AG10803 (cell line): ENCODE measurements at places on chromosomes 5 and 9.

DNA sequence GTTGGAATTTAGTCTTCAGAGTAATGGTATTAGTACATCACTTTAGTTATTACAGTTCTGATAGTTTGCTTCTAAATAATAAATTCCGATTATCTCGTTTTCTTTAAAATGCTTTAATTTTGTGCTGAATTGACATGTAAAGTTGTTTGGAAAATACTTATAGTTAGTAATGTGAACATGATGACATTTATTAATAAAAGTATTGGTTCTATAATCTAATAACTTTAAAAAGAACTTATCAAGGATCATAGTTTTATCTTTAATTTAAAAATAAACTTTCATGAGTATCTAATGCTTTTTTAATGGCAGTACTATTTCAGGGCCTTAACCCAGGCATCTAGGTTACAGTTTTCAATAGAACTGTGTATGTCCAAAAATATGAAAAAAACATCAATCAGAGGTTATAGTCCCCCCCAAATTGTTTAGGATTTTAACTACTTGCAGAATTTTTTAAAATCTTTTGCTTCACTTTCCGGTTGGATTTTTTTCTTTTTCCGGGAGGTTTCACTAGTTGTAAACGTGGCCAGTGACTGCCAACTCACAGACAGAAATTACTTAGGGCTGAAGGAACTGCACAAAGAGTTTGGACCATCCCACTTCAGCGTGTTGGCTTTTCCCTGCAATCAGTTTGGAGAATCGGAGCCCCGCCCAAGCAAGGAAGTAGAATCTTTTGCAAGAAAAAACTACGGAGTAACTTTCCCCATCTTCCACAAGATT, 680 bp downstream of the GPX8 start:
- DNase-seq, result peak; percentile 96

DNA sequence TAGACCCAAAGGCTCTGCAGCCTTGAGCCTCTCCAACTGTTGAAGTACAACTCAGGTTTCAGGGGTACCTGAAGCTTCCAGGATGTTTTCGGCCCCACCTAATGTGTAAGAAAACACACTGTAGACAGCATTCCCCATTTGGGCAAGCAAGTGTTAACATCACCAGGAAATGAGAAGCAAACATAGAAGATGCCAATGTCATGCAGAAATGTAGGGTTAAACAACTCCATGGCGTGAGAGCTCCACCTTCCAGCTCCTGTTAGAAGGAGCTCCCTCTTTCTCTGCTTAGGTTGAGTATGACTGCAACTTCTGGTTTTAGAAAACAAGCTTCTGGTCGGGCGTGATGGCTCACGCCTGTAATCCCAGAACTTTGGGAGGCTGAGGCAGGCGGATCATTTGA, 31.0 kb upstream of the DENND1A start:
- DNase-seq, result no peak

- no peak for DNase-seq
These were observed 64.1 kb downstream of the ANKH start for GRCh38 chr5:14807471-14807870.

GRCh38 chr5:69271376-69271775, 36.7 kb downstream of the CDK7 start:
- DNase-seq, result peak; percentile 53

DNA sequence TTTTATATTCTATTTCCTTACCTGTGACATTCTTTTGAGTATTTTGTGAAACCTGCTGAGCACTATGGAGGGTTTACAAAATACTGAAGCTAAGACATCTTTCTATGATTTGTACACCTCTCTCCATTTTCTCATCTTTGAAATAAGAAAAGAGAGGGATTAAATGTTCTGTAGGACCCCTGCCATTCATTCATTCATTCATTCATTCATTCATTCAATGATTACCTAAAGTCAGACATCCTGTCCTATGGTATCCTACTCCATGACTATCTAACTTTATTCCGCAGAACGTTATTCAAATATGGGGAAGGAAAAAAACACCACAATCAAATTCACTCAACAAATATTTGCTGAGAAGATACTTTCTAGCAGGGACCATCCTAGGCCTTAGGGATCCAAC, 51.4 kb downstream of the AP3B1 start:
- DNase-seq, result no peak

- DNase-seq, result no peak
These were observed at the start of gene FAM81B for GRCh38 chr5:95390812-95391492. Gene FAM81B, plus strand, starts transcription at chr5:95391366. Its CDS starts 24 bp downstream, at chr5:95391390.

GRCh38 chr9:18504707-18505106, 30.8 kb downstream of the ADAMTSL1 start:
- DNase-seq, result no peak

DNA sequence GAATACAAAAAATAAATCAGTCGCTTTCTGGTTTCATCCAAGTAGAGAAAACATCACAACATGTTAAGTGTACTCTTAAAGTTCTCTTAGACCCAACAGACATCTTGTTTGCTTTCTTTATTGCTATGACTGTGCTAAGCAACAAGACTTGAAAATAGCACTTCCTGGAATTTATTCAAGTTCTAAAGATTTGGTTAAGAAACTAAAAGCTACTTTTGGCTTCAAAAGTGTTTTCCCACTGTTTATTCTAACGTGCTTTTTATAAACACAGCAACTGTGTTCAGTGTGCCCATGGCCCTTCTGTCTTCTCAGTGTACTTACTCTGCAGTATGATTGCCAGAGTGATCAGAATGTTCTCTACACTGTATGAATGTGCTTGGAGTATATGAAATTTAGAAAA, 109.8 kb downstream of the GIN1 start:
- no peak for DNase-seq

DNA sequence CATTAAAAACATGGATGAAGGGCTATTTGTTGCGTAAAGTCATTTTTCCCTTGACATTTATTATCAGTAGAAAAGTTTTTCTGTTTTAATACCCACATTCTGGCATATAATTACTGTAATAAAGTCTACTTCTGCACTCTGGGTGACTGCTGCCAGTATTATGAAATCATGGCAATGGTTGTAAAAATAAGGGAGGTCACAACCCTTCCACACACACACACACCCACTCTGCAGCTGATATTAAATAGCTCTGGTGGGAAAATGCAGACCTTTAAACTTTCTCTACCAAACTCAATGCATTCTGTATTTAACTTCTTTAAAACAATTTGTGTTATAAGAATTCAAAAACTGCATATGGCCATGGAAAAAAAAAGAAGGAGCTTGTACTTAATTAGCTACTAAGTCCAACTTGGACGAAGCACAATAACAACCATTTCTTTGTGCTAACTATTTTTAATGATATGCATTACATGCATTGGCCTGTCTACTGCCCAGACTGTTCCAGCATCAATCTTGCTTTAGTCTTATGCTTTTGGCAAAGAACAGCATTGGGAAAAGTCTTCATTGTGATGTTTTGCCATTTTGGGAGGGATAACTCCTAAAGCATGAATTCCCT, 137.6 kb upstream of the MAP3K1 start:
- no peak for DNase-seq

DNA sequence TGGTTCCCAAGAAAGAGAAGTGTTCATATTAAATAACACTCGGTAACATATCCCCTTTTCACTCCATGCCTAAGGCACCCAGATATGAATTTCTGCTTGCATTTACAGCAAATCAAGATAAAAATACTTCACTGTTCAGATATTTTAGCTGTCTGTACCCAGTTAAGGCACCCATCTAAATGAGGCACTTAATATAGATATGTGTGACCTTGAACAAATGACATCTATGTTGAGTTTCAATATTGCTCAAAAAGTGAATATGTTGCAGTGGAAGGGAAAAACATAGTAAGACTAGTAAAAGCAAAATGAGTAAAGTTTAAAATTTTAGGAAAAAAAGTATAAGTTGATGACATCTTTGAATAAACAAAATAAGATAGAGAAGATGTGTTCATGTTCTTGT, 32.4 kb upstream of the SPDL1 start:
- no peak for DNase-seq

DNA sequence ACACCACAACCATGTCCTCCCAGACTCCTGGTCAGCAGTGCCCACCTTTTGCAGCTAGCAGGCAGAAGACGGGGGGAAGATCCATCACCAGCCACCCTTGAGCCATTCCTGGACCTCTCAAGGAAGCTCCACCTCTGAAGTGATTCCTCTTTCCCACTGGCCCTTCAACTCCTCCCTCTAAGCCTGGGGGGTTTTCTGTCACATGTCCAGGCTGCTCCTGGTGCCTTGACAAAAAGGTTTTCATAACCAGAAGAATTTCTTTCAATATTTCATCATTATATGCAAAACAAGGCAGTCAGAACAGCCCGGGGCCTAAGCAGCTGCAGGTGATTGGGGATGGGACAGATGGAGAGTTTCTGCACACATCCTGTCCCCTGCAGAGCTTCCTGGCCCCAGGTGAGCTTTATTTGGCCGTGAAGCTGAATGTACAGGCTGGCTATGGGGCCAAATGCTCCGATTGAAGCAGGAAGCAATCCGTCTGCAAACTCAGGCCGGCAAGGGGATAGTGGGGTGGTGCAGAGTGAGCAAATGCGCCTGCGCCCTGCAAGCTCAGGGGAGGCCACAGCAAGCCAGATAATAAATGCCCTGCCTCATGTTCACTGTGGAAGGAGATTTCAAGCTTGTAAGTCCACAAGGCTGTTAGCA, 173.5 kb downstream of the C5orf15 start:
- no peak for DNase-seq

DNA sequence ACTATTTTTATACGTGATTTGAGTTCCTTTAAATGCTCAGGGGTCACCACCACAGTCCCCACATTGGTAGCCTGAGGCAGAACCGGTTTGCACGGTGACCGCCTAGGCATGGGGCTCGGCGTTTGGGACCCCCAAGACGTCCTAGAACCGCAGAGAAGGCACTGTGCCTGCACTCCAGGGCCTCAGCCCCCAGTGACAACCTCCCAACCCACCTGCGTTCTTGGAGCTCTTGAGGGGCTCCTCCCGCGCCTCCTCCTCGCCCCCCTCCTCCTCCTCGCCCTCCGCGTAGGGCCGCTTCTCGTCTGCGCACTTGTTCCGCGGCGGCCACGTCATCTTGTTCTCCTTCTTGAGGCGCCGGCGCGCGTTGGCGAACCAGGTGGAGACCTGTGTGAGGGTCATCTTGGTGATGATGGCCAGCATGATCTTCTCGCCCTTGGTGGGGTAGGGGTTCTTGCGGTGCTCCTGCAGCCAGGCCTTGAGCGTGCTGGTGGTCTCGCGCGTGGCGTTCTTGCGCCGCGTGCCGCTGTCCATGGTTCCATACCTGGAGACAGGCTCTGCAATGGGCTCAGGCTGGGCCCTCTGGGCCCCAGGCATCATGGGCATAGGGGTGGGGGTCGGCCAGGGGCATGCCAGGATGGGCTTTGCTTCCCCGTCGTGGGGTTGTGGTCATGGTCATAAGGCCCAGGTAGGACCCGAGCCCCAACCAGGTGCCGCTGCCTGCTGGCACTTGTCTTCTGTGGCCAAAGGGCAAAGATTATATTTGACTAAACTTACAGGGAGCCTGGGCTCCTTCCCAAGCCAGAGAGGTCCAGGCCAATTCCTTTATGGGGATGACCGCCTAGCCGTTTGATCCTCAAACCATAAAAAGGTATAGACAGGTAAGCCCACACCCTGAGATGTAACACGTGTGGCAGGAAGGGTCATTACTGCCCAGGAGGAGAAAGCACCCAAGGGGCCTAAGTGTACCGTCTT, 3.1 kb downstream of the IRX4 start:
- DNase-seq, result no peak

- DNase-seq, result no peak
These were observed 107.9 kb upstream of the DAP start for GRCh38 chr5:10868956-10869355.

DNA sequence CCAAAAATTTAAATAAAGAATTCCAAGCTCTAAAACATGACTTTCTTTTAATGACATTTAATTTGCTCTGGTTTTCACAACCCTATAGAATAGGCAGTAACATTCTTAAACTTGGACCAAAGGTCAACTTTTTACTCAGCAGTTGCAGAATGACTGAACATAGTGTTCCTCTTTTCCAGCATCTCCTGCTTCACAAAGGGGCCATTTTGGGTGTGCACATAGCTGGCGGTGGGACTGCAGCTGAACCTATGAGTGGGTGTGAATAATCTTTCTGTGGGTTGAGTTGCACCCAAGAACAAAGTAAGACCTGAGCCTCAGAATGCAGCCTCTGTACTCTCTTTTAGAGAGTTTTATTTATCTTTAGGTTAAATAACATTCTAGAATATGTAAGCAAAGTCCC, 96.9 kb upstream of the HAPLN1 start:
- DNase-seq, result no peak

- DNase-seq, result peak; percentile 55
These were observed 65.1 kb downstream of the DAP start for GRCh38 chr5:10695759-10696543.

- DNase-seq, result no peak
These were observed 55.6 kb downstream of the ALG2 start for GRCh38 chr9:99166149-99166548.

DNA sequence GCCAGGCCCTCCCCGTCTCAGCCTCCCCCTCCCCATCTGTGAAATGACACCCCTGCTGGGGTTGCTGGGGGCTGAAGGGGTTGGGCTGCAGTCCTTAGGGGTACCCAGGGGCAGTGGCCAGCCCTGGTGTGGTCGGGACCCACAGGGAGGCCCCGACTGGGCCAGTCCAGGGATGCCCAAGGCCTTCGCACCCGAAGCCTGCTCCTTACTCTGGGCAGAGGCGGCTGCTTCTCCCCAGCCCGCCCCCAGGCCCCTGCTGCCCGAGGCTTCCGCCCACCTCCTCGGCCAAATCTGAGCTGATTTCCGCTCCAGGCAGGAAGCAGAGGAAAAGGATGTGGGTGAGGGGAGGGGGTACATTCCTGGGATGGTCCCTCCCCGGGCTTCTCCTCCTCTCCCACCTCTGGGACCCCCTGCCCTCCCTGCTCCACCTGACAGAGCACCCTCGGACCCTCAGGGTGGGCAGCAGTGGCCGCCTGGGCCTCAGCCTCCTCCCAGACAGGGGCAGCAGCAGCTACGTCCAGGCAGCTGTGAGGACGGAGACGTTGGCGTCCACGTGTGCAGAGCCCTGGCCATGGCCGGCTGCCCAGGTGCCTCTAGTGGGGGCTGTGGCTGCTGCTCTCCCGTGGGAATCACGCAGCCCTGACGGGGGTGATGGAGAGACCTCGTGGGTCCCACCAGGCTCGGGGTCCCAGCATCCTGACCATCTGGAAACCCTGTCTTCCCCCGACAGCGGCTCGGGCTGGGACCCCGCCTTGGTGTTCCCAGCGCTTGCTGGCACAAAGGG, 4.2 kb upstream of the NRARP start:
- DNase-seq, result no peak

DNA sequence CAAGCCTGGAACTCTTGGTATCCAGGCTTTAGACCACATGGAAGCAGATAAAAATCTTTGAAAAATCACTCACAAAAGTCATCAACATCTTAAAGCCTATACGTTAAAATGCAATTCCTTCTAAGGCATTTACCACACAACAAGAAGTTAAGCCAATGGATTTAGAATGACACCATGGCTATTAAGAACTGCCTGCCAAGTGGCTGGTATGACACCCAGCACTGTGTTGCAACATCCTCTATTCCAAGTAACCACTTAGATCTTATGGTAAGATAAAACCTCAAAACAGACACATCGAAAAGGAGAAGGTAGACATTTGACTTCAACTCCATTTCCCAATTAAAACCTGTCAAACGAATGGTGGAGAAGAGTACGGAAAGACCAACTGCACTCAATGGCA, 344.2 kb upstream of the SLC30A5 start:
- peak; percentile 20 for DNase-seq

GRCh38 chr9:5579881-5580280, 49.0 kb upstream of the RIC1 start:
- DNase-seq, result no peak

GRCh38 chr5:95385334-95385733, 5.8 kb upstream of the FAM81B start:
- no peak for DNase-seq

GRCh38 chr9:80282766-80283165, 711.0 kb downstream of the TLE4 start:
- DNase-seq, result no peak

- peak; percentile 59 for DNase-seq
These were observed 72.4 kb upstream of the FBXW11 start for GRCh38 chr5:172078726-172079345.
